Left colon (tissue), 2 donors: ENCODE measurements at places on chromosomes 1 and 21. TPM values are rescaled to one million over a fixed set of nuclear protein-coding genes. Genes with fewer than 3 reads are reported as not detected.

GRCh38 chr1:177890479-177890878 lies 79.4 kb downstream of the SEC16B start:
- no peak for DNase-seq

The BARHL2 gene
- total RNA-seq: not detected

GRCh38 chr1:179996099-179996498 lies 41.5 kb downstream of the CEP350 start:
- DNase-seq: no peak

DNA sequence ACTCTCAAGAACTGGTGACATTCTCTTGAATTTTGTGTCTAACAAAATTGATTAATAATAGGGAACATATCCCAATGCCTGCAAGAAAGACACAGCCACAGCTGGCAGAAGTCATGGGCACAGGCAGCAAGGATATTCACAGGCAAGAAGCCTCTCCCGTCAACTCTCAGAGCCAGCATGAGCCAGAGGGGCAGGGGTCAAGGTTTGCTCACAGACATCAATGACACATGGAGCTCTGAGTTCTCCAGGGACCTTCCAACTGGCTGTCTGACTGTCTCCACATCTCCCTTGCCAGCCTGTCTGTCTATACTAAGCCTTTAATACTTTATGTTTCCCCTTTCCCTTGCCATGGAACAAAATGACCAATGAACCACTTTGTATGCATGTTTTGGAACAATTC lies 101.5 kb upstream of the RAB4A start:
- no peak for DNase-seq

The S100A7 gene
- not detected for total RNA-seq

The RGS18 gene
- total RNA-seq: 0.46 TPM

The STIL gene
- 4.7 TPM for total RNA-seq

The DNALI1 gene
- total RNA-seq: 4.5 TPM

GRCh38 chr1:11938722-11939526 lies 4.4 kb downstream of the PLOD1 start:
- no peak for DNase-seq

- no peak for DNase-seq
These were observed 100.5 kb upstream of the ZBTB40 start for GRCh38 chr1:22350924-22351767.

GRCh38 chr1:11422686-11423085 lies 56.3 kb upstream of the DISP3 start:
- no peak for DNase-seq

DNA sequence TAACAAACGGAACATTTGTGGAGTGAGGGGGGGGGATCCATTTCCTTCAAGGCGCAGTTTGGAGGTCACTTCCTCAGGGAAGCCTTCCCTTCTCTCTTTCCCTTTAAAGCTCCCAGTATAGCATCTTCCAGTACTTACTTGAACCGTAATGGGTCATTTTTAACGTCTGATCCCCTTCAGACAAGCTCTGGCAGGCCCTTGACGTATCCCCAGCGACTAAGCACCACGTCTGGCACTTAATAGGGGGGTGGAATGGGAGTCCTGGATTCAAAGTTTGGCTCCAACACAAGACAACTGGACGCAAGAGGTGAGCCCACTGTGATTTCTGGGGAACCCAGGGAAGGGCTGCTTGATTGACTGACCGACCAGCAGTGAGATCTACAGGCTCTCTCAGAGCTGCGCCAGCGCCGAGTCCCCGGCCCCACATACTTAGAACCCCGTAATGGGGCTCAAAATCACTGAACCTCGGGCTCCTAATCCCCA lies 441 bp downstream of the YARS1 start:
- DNase-seq: no peak

GRCh38 chr1:100896481-100896982 lies 642 bp downstream of the SLC30A7 start:
- peak; percentile 41 for DNase-seq

The NEXN gene
- 8.4 TPM for total RNA-seq

The FAM229A gene
- 8.9 TPM for total RNA-seq

GRCh38 chr1:191714845-191715244 lies 443.4 kb upstream of the RGS18 start:
- no peak for DNase-seq

- no peak for DNase-seq
These were observed 7.3 kb upstream of the KCNA10 start for GRCh38 chr1:110526201-110526780.

GRCh38 chr1:244992833-244993232 lies 128.5 kb upstream of the HNRNPU start:
- DNase-seq: no peak

- DNase-seq: peak; percentile 43
These were observed 707 bp downstream of the PRCC start for GRCh38 chr1:156767879-156768604.

DNA sequence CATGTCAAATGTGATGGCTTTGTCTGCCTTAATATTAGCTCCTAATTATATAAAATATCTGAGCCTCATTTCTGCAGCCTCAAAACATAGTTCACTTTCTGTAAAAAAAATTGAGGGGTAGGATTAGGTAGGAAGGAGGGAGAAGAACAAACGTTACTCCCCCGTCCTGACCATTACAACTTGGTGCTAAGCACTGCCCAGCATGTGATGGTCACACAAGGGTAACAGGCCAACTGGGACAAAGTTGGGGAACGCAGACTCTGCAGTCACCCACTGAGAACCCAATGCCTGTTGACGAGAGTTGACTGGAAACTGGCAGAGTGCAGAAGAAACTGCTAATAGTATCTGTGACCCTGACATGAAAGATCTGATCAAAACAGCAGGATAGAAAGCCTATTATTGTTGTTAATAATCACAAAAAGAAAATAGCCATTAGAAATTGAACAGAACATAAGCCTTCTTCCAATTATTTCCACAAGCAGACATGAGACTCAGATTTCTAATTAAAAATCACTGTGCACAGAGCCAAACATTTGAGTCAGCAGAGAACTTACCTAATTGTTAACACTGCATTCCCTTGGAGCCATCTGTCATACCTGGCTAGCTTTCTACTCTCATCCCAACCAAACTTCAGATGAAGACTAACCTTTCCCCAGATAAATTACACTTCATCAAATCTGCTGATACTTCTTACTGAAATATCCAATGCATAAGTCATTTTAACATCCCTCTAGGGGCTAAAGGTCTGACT lies 5.5 kb downstream of the SORT1 start:
- no peak for DNase-seq

- peak; percentile 25 for DNase-seq
These were observed at the start of gene LAX1 for GRCh38 chr1:203765029-203765837. LAX1 (plus strand) TSS chr1:203765183; CDS start chr1:203765566, 383 bp downstream.

The WNT9A gene
- total RNA-seq: 2.2 TPM

GRCh38 chr1:224922404-224923164 lies 6.9 kb upstream of the DNAH14 start:
- no peak for DNase-seq

GRCh38 chr1:239493811-239494414 lies 107.5 kb downstream of the CHRM3 start:
- no peak for DNase-seq

- DNase-seq: peak; percentile 79
These were observed 3.0 kb downstream of the ZC3H12A start for GRCh38 chr1:37477198-37477931.

The TSSK3 gene
- total RNA-seq: 1.2 TPM

GRCh38 chr1:245395680-245396079 lies 240.9 kb downstream of the KIF26B start:
- no peak for DNase-seq

DNA sequence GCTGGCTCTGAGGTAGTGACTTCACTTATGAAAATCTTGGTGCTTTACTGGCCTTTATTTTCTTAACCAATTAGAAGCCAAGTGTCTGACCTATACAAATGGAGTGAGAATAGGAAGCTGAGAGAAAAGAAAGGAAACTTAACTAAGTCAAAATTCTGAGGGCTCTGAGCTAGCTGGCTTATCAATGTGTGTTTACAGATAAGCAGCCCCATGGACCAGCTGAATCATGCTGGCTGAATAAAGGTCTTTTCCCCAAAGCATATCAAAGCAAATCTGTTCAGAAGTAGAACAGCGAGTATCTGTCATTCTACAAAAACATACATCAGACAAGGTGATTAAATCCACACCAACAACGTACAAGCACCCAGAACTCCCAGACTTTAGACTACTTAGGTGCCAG lies 117.2 kb downstream of the BRINP2 start:
- no peak for DNase-seq

GRCh38 chr1:164863056-164863455 lies 304.1 kb downstream of the PBX1 start:
- no peak for DNase-seq

DNA sequence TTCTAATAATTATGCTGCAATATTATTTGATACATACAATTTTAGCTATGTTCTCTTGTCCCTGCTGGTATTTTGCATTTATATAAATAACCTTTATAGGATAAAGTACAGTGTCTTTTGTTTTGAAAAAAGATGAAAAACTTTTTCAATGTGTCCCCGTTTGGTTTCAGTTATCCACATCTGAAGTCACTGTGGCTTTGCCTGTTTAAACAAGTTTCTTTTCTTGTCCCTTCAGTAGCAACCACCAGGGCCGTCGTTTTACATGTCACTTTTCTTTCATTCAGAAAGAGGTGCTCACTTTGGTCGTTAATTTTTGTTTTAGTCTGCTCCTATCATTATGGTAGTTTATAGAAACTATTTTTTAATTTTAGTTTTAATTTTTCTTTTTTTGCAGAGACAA lies 41.4 kb downstream of the RABGAP1L start:
- no peak for DNase-seq

The FCRLA gene
- total RNA-seq: 0.34 TPM

- no peak for DNase-seq
These were observed 41.1 kb upstream of the SRP9 start for GRCh38 chr1:225736437-225737098.

The REG4 gene
- 35.7 TPM for total RNA-seq

DNA sequence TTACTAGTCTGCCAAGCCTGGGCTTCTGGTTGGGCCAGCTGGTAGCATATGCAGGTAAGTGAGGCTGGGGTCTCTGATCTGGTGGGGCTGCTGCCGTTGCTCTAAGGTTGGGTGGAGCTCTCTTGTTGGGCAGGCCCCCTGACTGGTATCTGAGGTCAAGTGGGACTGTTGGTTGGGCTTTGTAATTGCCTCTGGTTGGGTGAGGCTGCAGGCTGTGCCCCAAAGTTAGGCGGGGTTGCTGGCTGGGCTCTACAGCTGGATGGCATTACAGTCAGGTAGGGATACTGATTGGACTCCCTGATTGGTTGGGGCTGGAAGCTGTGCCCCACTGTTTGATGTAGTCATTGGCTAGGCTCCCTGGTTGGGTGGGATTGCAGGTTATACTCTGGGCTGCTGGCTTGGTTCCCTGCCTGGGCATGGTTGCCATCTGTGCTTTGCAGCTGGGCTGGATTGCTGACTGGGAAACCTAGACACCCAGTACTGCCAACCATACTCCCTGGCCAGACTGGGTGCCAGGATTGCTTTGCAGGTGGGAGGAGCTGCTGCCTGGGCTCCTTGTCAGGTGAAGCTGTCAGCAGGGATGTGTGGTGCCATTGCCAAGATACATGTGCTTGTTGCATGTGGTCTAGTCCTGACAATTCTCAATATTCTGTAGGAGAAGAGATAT lies 130.5 kb downstream of the RABGAP1L start:
- no peak for DNase-seq

GRCh38 chr1:174219606-174220370 lies 60.5 kb downstream of the RABGAP1L start:
- no peak for DNase-seq

The KRTAP19-1 gene
- not detected for total RNA-seq

GRCh38 chr1:22579541-22580155 lies 16.4 kb downstream of the EPHA8 start:
- no peak for DNase-seq

The CCDC18 gene
- total RNA-seq: 6.1 TPM

The WDR64 gene
- not detected for total RNA-seq

DNA sequence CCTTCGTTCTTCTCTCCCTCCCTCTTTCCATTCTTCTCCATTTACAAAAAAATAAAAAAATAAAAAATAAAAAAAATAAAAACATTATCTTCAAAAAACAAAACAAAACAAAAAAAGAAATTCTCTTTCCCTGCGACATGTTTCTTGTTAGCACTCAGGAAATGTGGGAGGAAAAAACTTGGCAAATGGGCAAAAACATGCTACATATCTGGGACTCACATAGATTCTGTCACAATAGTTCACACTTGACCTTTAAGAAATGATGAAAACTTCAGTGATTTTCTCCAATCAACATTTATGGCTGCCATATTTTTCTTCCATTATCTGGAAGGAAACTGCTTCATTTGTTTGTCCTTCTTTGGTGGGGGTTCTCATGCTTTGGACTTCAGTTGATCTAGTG lies 109.3 kb downstream of the PRKAB2 start:
- no peak for DNase-seq

GRCh38 chr1:59089036-59089798 lies 207.7 kb upstream of the FGGY start:
- DNase-seq: no peak

The GJB4 gene
- total RNA-seq: 0.11 TPM

GRCh38 chr1:115240297-115240696 lies 97.8 kb downstream of the NGF start:
- no peak for DNase-seq

- no peak for DNase-seq
These were observed 60.5 kb upstream of the PRMT6 start for GRCh38 chr1:106995970-106996369.

GRCh38 chr21:15809065-15809464 lies 79.3 kb downstream of the USP25 start:
- no peak for DNase-seq

DNA sequence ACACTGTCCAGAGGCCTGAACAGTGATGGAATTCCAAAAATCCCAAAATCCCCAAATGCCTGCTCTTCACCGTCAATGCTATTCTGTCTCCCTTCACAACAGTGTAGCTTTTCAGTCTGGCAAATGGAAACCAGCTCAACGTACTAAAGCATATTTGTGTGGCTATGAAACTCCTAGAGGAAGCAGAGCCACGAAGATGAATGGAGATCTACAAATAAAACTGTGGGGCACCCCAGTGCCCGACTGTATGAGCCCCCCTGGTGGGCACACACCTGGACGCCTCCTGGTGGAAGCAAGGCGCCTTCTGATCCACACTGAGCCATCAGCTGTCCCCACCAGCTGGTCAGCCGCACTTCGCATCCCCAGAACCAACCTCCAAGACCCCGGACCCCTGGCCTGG lies 129.1 kb upstream of the SOD1 start:
- no peak for DNase-seq

DNA sequence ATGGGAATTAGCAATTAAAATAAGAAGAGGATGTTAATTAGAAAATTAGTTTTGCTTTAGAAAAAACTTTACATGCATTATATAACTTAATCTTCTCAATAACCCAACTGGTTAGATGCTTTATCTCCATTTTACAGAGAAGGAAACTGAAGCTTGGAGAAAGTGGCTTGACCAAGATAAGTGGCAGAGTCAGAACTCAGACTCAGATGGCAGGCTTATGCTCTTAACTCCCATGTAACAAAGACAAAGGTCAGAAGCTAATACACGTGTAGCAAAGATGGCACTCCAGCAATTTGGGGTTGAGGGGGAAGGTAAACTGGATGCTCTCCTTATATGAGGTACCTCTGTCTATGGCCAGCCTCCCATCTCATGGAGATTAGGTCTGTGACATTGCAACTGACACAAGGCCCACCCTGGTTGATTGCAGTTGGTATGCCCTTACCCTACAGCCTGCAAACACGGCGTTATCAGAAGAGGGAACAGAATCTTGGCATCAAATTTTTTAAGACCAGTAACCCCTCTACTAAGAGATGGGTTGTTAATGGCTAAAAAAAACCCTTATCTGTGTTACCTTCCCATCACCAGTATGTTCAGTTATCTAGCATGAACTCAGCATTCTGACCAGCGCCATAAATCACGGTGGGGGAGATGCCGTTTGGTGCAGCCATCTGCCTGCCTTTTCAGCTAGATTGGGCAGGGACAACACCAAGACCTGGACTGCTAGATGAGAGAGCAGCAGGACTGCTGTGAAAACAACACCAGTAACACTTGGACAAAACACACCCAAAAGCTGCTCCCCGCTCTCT lies 97.0 kb downstream of the UBR4 start:
- no peak for DNase-seq
